Activated CD8-positive, alpha-beta memory T cell treated with anti-CD3 and anti-CD28 coated beads for 4 hours (primary cell): ENCODE measurements at places on chromosomes 6 and 20.

- DNase-seq = no peak
Measured at GRCh38 chr20:35870541-35871258, 83.6 kb downstream of the SCAND1 start.

DNA sequence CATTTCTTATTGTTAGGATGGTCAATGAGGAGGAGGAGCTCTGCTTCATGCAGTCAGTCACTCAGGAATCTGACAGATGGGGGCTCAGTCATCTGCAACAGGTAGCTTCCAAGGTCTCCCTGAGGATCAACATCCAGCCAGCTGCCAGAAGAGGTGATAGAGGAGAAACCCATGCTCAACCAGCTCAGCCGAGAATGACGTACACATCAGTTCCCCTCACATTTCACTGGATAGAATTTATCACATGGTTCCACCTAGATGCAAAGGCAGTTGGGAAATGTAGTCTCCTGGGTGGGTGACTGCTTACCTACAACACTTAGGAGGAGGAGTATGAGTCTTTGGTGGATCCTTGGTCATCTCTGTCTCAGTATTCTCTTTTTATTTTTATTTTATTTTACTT, 144.5 kb downstream of the CEBPB start:
- DNase-seq = no peak

DNA sequence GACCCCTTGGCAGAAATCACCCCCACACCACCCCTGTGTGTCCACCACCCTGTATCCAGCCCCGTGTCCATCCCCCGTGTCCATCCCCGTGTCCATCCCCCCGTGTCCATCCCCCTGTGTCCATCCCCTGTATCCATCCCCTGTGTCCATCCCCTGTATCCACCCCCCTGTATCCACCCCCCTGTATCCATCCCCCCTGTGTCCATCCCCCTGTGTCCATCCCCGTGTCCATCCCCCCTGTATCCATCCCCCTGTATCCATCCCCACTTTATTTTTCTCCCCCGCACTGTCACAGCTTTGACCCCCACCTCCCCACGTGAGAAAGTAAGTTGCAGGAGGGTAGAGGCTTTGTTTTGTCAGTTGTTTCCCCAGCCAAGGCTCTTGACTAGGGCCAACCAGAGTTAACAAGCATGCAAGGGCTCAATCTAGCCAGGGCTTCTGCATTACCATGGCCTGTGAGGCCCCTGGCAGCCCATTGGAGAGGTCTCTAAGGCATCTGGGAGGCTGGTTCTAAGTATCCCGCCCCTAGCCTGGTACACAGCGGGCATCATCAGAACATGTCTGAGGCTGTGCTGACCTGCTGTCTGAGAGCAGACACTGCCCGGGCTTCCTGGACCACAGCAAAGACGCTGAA, 18.1 kb upstream of the SIRPA start:
- no peak for DNase-seq

DNA sequence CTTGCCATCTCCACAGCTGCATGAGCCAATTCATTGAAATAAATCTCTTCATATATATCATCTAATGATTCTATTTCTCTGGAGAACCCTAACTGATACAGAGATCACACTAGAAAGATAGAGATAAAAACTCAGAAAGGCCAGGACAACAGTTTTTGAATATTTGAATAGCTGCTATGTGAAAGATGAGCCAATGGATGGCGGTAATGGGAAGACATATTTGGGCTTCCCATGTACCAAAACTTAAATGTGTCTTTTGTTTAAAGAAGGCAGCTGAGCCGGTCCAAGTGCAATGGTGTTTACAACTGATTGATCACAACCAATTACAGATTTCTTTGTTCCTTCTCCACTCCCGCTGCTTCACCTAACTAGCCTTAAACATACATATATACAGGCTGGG, 35.1 kb downstream of the SGK1 start:
- DNase-seq = no peak

DNA sequence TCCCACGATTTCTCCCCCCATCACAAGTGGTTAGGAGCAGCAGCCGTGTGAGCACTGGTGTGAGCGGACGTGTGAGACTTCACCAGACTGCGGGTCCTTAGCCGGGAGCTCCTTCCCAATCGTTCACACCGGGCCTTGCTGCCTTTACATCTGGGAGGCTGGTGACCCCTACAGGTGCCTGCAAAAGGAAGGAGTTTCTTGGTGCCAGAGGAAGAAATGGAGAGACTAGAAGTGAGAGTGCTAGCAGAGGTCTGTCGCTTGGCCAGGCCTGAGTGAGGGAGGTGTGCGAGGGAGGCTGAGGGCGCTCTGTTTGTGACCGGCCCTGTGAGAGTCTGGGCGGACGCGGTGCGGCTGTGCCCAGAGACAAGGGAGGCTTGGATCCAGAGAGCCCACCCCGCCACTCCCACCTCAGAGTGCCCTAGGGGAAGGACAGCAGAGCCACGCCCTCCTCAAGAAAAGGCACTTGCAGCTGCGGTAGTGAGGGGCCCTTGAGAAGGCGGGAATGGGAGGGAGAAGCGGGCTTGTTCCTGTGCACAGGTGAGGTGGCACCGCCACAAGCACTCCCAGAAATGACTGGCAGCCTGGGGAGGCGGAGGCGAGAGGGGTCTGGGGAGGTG, 10.0 kb upstream of the ARMC2 start:
- no peak for DNase-seq

- no peak for DNase-seq
Measured at GRCh38 chr6:112835078-112835477, 487.9 kb downstream of the RFPL4B start.

GRCh38 chr6:163721922-163722692, 307.6 kb downstream of the QKI start:
- DNase-seq = no peak
